ENCODE measurements at places on chromosomes 7 and 10.

DNA sequence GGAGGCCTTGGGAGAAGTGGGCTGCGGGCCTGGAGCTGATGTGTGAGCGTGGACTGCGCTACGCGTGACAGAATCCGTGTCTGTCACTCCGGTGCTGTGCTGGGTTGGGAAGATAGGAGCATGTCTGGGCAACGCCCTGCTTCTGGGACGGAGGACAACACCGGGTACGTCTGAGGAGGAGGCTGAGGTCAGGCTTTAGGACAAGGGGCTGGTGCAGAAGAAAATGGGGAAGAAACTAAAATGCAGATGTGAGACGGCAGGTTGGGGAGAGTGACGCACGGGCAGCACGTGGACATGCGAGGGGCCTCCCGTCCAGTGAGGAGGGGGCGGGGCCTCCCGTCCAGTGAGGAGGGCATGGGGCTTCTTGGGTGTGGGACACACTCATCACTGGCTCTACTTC lies 207.4 kb downstream of the DNAJB6 start:
- no peak for DNase-seq

DNA sequence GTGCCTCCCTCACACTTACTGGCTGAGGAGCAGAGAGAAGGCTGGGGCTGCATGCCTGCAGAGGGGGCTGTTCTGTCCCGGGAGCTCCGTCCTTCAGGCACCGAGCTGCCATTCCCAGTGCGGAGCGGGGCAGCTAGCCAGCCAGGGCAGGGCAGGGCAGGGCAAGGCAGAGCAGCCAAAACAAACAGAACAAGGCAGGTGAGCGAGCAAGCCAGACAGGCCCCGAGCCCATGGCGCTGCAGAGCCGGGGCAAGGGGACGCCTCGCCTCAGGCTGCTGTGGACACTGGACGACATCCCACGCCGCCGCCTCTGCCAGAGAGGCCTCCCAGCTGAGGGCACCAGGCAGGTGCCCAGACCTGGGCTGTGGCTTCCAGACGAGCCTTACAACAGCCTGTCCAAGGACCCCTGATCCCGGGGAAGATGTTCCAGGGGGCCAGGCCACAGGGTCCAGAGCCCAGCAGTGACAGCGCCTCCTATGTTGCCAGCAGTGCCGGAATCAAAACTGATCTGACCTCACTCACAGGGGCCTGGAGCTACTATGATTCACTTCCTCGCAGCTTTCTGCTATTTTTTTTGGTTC lies 8.2 kb upstream of the NDST2 start:
- DNase-seq = no peak

GRCh38 chr7:117605712-117606111 lies 125.9 kb downstream of the CFTR start:
- DNase-seq = no peak

DNA sequence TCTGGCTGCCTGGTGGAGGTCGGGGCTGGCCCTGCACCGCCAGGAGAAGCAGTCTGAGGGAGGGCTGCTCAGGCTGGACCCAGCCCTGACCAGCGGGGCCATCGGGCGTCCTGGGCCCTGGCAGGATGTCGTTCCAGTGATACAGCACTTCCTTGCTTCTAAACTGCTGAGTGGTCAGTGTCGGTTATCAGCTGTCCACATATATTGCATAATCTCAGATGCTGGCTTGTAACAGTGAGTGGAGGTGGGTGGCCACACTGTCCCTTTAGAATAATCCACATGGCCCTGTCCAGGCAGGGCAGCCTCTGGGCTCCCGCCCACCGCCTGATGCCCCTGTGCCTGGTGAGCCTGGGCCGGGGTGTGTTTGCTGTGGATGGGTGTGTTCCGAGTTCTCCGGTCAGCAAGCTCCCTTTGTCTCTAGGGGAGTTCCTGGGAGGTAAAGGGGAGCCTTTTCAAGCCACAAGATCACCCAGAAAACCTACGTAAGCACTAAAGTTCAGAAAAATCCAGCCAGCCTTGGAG lies 86.1 kb downstream of the LHPP start:
- DNase-seq = no peak

DNA sequence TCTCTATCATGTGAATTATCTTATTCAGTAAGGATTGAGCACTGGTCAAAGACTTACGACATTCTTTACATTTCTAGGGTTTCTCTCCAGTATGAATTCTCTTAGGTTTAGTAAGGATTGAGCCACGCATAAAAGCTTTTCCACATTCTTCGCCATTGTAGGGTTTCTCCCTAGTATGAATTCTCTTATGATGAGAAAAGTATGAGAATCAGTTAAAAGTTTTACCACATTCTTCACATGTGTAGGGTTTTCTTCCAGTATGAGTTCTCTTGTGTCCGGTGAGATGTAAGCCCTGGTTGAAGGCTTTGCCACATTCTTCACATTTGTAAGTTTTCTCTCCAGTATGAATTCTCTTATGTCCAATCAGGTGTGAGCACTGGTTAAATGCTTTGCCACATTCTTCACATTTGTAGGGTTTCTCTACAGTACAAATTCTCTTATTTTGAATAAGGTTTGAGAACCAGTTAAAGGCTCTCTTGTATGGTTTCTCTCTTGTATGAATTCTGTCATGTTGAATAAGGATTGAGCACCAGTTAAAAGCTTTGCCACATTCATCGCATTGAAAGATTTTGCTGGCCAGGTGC lies 445.9 kb downstream of the ZNF479 start:
- DNase-seq = no peak

Measured in activated CD8-positive, alpha-beta memory T cell treated with anti-CD3 and anti-CD28 coated beads for 48 hours (primary cell).